GM12878 (cell line): ENCODE measurements at places on chromosomes 2 and 18. TPM values are rescaled to one million over a fixed set of nuclear protein-coding genes. Genes with fewer than 3 reads are reported as not detected.

PASK gene
- 26.7 and 27.6 TPM in 2 replicates for polyA plus RNA-seq

- no peak overlapping the region for H3K27ac ChIP-seq
- no peaks in the 10 kb centered on the region for H3K27me3 ChIP-seq
- peaks cover 23% of the 10 kb centered on the region for H3K4me1 ChIP-seq
- no peak overlapping the region for H3K4me3 ChIP-seq
- DNase-seq, result no peak
Measured at GRCh38 chr2:84902526-84902925, 2.9 kb upstream of the TMSB10 start.

- H3K4me3 ChIP-seq, result peak overlapping the region; percentile 25
- peaks cover 17% of the 10 kb centered on the region for H3K4me1 ChIP-seq
- H3K36me3 ChIP-seq, result peaks cover 7% of the 10 kb centered on the region; the same call in 1 of the 2 replicates
- H3K27me3 ChIP-seq, result no peaks in the 10 kb centered on the region
- no peak for DNase-seq
Measured at GRCh38 chr2:175136334-175137215, 31.4 kb downstream of the ATF2 start.

GRCh38 chr18:11046140-11046539 lies 103.2 kb downstream of the PIEZO2 start:
- H3K4me3 ChIP-seq, result no peak overlapping the region
- peaks cover 17% of the 10 kb centered on the region for H3K4me1 ChIP-seq
- no peak for DNase-seq
- H3K27ac ChIP-seq, result no peak overlapping the region
- H3K27me3 ChIP-seq, result no peaks in the 10 kb centered on the region

DNER gene
- 0.08 TPM in 1 of 2 replicates, not detected in the other for polyA plus RNA-seq
